H1 (cell line): ENCODE measurements at places on chromosomes 6 and 20.

DNA sequence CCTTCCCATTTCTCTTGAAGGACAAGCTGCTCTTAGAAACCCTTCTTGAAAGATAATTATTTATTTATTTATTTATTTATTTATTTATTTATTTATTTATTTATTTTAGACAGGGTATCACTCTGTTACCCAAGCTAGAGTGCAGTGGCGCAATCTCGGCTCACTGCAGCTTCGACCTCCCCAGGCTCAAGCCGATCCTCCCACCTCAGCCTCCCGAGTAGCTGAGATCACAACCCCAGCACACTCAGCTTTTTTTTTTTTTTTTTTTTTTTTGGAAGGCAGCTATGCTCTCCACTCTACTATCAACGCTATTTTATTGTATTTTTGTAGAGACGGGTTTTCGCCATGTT is 1.2 kb upstream of the HEBP2 start:
- DNase-seq = no peak

GRCh38 chr6:169452117-169452868 is 198.6 kb upstream of the THBS2 start:
- no peak for DNase-seq

DNA sequence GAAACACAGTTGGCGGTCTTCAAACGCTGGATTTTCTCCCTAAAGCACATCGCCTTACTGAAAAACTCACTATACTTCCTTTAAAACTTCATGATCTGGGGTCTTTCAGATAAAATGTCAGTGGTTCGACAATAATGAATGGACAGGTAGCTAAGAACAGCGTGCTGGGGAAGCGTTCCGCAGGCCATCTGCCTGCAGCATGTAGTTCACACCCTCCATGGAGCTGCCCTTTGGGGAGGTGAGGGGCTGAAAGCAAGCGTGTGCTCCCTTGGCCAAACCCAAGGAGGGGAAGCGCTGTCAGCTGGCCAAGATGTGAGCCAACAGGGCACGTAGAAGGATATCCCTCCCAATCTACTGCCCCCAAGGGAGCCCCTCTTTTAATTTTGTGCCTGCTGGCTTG is 20.8 kb downstream of the MYLK4 start:
- no peak for DNase-seq

GRCh38 chr6:905556-905955 is 212.6 kb upstream of the EXOC2 start:
- DNase-seq = no peak

DNA sequence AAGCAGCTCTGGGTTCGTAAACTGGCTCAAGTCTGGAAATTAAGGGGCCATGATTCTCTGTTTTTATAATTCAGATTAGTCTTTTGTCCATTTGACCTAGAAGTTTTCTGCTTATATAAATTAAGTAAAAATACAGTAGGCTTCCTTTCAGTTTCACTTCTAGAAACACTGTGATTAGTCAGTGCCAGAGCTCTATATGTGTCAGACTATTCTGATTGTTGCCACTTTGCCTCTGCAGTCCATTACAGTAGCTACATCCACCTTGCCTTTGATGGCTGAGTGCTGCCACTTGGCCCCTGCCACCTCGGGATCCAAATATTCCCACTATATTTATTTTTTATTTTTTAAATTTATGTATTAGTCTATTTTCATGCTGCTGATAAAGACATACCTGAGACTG is 7.9 kb downstream of the ZC2HC1B start:
- no peak for DNase-seq

- no peak for DNase-seq
Observed at GRCh38 chr6:160421854-160422253, 73.7 kb downstream of the SLC22A3 start.
